ENCODE measurements at places on chromosomes 2 and 18. TPM values are rescaled to one million over a fixed set of nuclear protein-coding genes. Genes with fewer than 3 reads are reported as not detected.

SCN2A gene
- 0.95 TPM for total RNA-seq

SERPINB3 gene
- not detected for total RNA-seq

- no peak for DNase-seq
Measured at GRCh38 chr2:144659731-144660275, 139.9 kb upstream of the ZEB2 start.

FEZ2 gene
- total RNA-seq, result 36.2 TPM

- no peak for DNase-seq
Measured at GRCh38 chr2:238176613-238177012, 17.8 kb downstream of the ERFE start.

DNA sequence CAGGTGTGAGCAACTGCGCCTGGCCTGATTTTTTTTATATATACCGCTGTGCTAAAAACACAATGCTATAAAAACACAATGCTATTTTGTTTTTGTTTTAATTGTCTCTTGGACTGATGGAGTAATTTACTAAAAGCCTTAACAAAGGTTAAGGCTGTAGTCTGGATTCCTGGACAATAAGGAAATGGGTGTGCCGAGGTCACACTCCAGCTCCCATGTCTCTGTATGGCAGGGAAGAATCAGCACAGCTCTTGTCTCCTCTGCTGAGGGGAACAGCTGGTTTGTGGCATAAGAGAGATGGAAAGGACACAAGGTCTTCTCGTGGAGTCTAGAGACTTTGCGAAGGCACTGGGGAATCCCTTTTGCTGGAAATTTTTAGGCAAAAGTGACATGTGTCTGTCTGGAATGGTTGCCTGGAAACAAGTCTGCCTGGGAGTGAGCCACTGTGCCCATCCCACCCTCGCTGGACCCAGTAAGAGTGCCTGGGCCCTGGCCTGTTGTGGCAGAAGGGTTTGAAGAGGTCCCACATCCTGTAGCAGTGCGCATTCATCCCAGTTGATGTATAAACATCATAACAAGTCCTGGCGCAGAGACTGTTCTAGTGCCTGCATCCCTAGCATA, 73.1 kb downstream of the MAPK4 start:
- DNase-seq, result peak; percentile 55

CRIM1 gene
- total RNA-seq, result 57.4 TPM

STARD7 gene
- total RNA-seq, result 50.4 TPM

- DNase-seq, result no peak
Measured at GRCh38 chr2:59585655-59586054, 967.8 kb downstream of the BCL11A start.

DNA sequence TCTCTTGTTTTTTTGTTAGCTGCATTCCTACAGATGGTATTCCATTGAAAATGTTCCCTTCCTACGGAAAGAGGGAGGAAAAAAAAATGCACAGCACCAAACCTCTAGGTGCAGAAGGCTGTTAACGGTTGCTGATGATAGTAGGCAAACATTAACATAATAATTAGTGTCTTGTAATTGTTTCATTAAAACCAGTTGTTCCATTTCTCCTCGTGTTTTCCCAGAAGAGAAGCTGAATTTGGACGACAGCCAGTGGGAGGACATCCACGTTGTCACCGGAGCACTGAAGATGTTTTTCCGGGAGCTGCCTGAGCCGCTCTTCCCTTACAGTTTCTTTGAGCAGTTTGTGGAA, 494.7 kb downstream of the ARHGAP15 start:
- no peak for DNase-seq

GRCh38 chr2:125681576-125681975, 974.4 kb upstream of the GYPC start:
- DNase-seq, result no peak

DNA sequence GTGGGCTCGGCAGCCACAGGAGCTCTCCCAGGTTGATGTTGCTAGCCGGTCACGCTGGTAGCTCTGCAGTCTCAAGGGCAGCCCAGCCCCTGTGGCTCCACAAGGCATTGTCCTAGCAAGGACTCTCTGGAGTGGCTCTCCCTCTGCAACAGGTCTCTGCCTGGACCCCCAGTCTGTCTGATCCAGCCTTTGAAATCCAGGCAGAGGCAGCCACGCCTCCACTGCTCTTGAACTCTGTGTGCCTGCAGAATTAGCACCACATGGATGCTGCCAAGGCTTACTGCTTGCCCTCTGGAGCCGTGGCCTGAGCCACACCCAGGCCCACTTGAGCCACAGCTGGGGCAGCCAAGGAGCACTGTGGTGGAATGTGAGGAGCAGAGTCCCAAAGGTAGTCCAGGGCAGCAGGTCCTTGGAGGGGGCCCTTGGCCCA, 43.0 kb upstream of the FAHD2A start:
- peak; percentile 53 for DNase-seq

DNA sequence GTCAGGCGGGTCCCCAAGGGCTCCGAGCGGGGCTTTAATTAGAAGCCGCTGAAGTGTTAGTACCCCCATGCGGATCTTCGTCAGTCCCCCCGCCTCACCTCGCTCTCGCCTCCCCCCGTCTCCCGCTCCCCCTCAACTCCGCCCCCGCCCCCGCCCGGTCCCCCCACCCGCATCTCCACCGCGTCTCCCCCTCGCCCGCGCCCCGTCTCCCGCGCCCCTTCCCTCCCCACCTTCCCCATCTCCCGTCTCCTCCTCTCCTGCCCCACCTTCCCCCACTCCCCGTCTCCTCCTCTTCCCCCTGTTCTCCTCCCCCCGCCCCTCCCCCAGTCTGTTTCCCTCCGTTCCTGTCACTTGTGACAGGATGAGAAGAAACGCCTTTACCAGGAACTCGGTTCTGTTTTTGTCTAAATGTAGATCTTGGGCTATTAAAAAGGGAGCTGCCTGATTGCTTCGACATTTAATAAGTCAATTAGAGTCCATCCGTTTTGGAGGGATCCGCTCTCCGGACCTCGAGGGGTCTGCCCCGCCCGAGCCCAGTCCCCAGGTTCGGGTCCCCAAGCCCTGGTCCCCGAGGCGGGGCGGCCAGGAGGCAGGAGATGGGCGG, 969 bp upstream of the ALKAL2 start:
- no peak for DNase-seq

AOX1 gene
- total RNA-seq, result 20.8 TPM

DNA sequence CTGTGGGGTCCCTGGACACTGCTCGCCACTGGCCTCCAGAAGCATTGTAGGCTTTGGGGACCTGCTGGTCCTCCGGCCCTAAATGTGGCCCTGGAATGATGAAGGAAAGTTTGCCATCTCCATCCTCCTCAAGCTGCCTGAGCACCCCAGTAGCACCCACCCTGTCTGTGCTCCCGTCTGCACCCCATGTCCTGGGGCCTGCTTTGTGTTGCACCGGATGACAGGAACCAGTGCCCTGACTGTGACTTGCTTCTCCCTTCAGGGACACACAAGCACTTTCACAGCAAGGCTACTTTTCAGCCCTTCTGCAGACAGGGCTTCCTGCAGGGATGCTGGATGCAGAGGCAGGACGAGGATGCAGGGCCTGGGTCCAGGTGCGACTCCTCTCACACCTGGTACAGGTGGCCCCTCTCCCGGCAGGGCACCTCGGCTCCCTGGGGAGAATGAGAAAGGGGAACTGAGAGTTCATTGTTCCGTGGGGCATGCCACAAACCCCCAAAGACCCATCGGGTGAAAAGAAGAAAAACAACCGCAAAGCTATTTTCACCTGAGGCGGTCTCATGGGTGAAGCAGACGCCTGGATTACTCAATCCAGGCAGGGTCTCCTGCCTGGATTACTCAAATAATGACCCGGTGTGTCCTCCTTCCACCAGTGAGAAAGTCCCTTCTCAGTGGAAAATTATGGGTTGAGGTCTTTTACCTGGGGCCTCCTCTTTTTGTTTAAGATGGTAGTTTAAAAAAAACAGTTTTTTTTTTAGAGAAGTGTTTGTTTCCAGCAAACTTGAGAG, 74.9 kb downstream of the LONRF2 start:
- DNase-seq, result no peak

DNA sequence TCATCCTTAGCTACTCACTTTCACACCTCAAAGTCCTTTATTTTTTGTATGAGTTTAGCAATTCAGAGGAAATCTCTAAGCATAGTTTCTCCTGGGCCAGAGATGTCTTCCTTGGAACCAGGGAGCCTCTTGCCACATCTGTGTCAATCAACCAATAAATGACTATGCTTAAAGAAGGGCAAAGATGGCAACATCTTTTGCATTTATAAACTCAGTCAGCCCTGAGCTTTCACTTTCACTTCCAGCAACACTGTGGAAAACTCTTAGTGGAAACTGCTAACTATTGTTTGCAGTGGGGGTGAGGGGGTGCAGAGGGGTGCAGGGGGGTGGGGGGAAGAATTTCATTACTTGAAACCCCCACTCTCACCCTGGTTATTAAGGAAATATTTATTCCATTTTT, 3.4 kb downstream of the ACVR1C start:
- DNase-seq, result no peak

SP140 gene
- 2.1 TPM for total RNA-seq

ADCYAP1 gene
- total RNA-seq, result 5.6 TPM

DNA sequence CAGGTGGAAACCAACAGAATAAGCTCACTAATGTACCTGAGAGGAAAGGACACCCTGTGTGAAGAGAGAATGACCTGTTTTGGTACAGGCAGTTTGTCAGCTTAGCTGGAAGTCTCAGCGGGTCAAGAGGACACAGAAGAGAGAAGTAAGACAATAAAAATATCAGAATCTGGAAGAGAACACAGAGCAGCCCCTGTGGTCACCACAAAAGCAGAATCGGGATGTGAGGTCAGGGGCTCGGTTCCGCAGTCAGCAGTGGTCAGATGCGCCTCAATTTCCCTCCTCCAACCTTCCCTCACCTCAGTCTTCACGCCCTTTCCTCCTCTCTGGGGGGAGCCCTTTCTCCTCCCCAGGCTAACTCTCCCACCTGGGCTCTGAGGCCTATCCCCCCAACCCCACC, 122.9 kb downstream of the AFF3 start:
- no peak for DNase-seq

DNA sequence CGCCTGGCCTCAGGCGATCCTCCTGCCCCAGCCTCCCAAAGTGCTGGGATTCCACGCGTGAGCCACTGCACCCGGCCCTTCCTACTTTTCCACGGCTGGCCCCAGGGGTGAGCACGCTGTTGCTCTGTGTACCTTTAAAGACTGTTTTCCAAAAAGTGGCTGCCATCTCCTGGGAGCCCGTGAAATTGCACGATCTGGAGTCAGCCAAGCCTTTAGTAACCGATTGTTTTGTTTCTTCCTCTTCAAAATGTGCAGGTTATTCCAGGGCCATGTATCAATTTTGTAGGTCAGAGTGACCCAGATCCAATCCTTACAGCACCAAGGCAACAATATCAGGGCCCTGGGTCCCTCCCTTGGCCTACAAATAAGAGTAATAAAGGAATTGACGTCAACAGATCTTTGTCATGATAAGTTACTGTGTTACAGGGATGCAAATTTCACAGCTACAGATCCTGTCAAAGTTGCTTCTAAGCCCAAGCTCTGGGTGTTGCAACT, 135.6 kb upstream of the ZNF236 start:
- DNase-seq, result peak; percentile 84

PCARE gene
- total RNA-seq, result not detected

DNA sequence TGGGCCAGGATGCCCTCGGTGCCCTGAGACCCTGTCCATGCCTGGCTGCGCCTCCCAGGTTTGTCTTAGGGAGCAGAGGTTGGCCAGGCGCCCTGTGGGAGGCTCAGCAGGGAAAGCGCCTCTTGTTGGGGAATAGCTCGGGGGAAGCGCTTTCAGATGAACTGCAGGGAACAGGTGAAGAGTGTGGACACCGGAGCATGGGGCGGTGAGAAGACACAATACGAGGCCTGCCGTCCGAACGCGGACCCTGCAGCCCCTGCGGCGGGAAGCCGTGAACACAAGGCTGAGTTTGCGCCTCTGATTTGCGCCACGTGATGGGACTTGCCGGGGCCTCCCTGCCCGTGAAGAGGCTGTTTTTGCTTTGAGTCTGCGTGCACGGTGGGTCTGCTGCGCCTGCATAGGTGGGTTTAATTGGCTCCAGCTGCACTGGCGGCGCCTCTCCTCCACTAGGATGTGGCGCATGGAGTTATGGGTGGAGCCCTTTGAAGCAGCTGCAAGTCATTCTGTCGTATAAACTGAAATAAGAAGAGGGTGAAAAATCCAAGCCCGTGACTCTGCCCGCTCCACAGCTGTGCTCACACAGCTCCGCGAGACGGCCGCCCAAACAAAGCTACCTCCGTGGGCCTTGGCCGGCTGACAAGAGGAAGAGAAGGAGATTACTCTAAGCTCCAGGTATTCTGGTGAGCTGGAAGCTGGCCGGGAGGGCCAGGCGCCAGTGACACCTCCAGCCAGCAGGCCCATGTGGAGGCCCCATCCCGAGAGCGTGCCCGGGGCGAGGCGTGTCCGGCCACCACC, 103.5 kb upstream of the CTDP1 start:
- peak; percentile 74 for DNase-seq

TMEM185B gene
- 32.1 TPM for total RNA-seq

MYO5B gene
- total RNA-seq, result 0.36 TPM

DNA sequence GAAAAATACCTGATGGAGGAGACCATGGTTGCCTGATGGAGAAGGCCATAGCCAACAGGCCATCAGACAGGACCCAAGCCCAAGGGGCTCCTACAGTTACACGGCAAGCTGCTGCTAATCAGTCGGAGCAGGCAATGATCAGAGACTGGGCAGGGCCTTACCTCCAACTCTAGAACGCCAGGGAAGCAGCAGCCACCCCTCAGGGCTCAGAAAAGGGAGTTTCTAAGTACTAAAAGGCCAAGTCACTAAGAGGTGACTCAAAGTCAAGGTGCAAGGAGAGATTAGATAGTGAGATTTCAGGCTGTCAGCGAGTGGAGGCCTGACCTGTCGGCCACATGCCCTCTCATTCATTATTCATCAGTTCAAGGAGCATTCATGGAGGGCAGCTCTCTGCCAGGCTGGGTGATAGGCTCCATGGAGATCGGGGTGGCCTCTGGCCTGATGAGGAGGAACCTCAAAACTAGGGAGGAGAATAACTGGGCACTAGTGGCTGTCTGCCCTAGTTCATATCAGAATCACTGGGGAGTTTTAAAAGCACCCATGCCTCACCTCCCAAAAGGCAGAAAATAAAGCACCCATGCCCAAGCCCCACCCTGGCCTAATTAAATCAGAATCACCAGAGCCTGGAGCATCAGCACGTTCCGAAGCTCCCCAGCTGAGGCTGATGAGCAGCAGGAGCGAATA, 3.6 kb downstream of the VIL1 start:
- DNase-seq, result no peak

MATN3 gene
- 0.71 TPM for total RNA-seq

GRCh38 chr2:18900691-18901141, 311.3 kb upstream of the NT5C1B start:
- no peak for DNase-seq

DNA sequence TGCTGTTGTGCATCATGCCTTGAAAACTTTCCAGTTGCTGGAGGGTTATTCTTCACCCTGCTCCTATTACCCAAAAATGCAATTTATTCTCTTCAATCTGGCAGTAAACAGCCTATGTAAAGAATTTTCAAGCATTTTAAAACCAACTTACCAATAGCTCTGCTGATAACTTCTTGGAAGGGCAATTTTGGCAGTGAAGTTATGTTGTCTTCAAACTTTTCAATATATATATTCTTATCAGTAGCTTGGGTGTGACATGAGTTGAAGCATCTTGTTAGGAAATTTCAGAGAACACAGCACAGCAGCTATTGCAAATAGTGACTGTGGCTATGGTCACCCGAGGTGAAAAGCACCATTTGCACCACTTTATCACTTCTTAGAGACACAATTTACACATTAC, 395.5 kb downstream of the STK39 start:
- no peak for DNase-seq

- DNase-seq, result no peak
Measured at GRCh38 chr18:69840445-69840844, 107.2 kb downstream of the CD226 start.

GRCh38 chr2:10473121-10473756, 25.1 kb upstream of the ODC1 start:
- peak; percentile 48 for DNase-seq

PSMG2 gene
- total RNA-seq, result 88.1 TPM

FHL2 gene
- 123 TPM for total RNA-seq
